Muscle of back (tissue), 13 donors: ENCODE measurements at places on chromosomes 3 and 15.

DNA sequence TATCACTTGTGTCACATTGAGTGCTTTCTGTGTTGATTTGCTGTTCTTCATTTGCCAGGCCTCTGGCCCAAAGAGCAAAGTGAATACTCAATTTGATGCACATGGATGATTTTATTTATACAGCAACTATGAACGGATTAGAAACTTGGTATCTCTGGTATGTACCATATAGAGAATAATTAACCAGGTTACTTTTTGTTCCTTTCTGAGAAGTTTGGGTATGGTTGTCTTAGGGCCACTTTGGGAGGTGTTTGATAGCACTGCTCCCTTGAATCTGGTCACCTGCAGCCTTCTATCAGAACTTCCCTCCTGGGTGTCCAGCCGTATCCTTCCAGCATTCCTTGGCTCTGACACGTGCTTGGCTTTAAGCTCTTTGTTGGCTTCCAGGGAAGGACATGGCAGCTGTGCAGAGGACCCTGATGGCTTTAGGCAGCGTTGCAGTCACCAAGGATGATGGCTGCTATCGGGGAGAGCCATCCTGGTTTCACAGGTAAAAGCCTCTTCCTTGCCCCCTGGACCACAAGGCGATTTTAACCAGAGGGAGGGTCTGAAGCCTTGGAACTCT, 12.7 kb downstream of the TAGLN3 start:
- no peak for DNase-seq

DNA sequence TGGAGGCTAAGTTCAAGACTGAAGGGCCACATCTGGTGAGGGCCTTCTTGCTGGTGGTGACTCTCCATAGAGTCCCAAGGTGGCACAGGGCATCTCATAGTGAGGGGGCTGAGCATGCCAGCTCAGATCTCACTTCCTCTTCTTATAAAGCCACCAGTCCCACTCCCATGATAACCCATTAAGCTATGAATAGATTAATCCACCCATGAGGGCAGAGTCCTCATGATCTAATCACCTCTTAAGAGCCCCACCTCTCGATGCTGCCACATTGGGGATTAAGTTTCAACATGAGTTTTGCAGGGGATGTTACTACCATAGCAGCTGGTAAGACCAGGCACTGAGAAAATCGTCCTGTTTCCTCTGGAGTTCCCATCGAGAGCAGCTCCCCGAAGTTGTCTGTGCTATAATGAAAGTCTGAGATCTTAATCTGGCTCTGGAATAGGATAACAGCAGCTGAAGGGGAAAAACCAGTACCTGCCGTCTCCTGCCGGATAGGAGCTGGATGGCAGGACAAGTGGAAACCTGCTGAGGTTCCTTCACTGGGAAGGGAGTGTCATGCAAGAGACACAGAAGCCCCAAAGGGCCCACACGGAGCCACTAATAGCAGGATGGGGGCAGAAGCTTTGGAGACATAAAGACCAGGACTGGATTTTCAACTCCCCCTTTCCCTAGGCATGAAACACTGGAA, 79.5 kb upstream of the EPHB3 start:
- DNase-seq: no peak

GRCh38 chr15:81106560-81106959, 27.5 kb upstream of the CFAP161 start:
- DNase-seq: peak; percentile 70

- DNase-seq: no peak
Observed at GRCh38 chr3:194346035-194346434, 5.1 kb downstream of the CPN2 start.

GRCh38 chr3:79586232-79586631, 181.6 kb downstream of the ROBO1 start:
- DNase-seq: no peak

DNA sequence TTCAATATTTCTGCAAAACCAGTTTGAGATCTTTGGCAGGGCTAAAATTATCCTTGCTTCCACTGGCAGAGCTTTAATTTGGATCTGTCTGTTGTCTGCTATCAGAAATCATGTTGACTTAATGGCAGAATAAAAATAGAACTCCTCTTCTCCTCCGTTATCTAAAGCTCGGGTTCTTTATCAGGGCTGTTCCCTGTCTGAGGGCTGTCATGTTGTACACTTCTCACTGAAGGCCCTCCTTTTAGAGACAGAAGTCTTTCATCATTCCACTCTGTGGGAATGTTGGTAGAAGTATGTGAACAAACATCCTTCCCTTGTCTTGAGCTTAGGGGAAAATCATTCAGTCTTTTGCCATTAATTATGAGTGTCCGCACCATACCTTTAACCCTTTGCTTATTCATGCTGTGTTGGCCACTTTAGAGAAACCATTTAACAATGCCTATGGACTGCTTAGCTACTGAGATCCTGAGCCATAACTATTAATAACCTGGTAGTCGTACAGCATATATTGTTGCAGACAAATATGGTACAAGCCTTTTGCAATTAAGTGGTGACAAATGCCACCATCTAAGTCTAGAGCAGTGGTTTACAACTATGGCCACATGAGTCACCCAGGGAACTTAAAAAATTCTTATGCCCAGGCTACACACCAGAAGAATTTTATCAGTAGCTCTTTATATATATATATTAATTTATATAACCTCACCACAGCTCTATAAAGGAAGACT, 226.0 kb upstream of the TPM1 start:
- DNase-seq: no peak

GRCh38 chr3:39961230-39961629, 151.8 kb downstream of the MYRIP start:
- no peak for DNase-seq

GRCh38 chr15:32802286-32802936, 84.6 kb downstream of the GREM1 start:
- DNase-seq: no peak

DNA sequence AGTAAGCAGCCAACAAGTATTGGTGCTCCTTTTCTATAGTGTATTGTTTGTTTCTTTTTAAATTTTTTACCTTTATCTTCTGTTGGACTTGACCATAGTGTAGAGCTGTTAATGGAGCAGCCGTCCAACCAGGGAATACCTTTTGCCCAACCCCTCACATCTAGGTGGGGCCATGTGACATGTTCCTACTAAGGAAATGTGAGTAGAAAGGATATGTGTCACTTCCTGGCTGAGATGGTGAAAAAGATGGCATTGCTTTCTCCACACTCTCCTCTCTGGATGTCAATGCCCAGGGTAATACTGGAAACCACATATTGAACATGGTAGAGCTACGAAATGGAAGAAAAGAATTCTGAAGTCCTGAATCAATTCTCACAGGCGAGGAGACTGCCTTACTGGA, 218.8 kb downstream of the TBL1XR1 start:
- DNase-seq: no peak

GRCh38 chr15:90936823-90937222, 1.7 kb downstream of the UNC45A start:
- no peak for DNase-seq

GRCh38 chr3:147195887-147196286, 210.5 kb downstream of the ZIC4 start:
- DNase-seq: no peak

DNA sequence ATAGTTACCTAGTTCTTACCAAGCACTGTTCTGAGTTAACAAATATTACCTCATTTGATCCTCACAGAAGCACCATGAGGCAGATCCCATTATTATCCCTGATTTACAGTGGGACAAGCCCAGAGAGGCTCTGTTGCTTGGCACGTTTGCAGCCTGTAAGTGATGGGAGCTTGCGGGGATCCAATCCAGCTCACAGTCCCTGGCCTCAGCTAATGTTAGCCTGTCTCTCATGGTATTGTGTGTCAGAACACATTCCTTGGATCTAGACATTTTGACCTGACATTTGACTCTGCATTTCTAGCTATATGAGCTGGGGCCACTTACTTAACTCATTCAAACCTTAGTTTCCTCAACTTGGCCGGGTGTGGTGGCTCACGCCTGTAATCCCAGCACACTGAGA, 246.9 kb upstream of the LRTM1 start:
- no peak for DNase-seq

DNA sequence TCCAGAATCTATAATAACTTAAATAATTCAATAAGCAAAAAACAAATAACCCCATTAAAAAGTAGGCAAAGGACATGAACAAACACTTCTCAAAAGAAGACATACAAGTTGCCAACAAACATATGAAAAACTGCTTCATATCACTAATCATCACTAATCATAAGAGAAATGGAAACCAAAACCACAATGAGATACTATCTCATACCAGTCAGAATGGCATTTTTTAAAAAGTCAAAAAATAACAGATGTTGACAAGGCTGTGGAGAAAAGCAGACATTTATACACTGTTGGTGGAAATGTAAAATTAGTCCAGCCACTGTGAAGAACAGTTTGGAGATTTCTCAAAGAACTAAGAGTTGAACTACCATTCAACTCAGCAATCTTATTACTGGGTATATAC, 19.5 kb upstream of the ZMAT3 start:
- no peak for DNase-seq

DNA sequence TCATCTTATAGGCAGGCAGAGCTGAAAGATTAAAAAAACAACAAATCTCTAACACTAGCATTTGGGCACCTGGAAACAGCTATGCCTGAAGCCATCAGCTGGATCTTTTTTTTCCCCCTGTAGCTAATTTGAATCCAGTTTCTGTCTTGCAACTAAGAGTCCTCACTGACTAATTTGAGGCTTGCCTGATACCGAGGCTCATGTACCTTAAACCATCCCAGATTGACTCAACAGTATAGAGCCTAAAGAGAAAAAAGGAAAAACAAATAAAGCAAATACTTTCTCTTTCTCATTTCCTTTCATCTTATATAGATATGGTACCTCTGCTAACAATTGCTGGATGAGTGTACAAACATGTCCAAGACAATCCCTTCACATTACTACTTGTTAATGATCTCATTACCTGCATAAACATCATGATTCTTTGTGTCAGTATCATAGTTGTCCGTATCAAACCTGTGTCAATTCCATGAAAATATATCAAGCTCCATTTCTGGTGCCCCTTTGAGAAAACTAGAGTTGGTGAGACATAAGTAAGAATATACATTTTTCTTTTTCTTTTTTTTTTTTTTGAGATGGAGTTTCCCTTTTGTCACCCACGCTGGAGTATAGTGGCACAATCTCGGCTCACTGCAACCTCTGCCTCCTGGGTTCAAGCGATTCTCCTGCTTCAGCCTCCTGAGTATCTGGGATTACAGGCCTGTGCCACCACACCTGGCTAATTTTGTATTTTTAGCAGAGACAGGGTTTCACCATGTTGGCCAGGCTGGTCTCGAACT, 43.1 kb downstream of the BHLHE40 start:
- DNase-seq: no peak

DNA sequence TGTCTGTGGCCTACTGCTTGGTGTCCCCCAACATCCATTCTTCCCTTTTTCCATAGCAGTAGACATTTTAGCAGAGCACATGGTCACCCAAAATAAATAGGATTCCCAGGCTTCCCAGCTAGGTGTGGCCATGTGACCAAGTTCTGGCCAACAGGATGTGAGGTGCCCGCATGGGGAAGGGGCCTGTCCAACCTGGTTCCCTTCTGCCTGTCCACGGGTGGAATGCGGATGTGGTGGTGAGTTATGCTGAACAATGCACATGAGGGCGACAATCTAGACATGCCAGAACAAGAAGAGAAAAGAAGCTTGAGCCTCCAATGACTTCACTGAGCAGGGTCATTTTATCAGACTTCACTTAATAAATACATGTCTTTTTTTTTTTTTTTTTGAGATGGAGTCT, 77.6 kb upstream of the DLG1 start:
- no peak for DNase-seq

- no peak for DNase-seq
Observed at GRCh38 chr3:43537225-43537624, 84.6 kb downstream of the ANO10 start.

GRCh38 chr3:191399918-191400317, 61.0 kb upstream of the PYDC2 start:
- DNase-seq: no peak

- DNase-seq: no peak
Observed at GRCh38 chr15:62094388-62094787, 27.6 kb downstream of the C2CD4A start.

DNA sequence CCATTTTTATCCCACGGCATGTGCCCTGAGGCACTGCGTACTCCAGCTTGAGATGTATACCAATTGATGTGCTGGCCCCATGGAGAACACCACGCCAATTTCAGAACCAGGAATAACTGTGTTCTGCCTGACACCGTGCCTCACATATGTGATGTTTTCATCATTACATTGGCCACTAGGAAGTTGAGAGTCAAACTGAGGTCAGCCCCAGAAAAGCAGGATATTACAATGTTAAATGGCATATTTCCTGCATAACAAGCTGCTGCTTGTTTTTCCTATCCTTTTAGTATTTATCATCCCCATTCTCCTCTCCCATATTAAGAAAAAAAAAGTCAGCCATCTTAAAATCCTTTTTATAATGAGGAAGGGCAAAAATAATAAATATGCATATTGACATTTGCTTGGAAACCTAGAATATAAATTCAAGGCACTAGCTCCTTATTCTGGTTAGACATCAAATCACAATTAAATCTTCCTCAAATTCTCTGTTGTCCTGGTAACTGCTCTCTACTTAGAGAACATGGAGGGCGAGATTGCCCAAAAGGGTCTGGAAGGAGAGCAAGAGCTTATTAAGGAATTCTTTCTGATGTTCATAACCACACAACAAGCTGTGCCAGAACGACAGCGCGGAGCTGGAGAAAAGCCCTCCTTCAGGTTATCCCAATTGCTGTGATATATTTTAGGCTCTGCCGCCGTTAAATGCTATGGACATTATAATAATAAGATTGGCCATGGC, 112.6 kb downstream of the UACA start:
- DNase-seq: no peak

- no peak for DNase-seq
Observed at GRCh38 chr3:71718072-71718471, 7.1 kb downstream of the EIF4E3 start.
